Kidney capillary endothelial cell (primary cell): ENCODE measurements at places on chromosomes 5 and 9.

DNA sequence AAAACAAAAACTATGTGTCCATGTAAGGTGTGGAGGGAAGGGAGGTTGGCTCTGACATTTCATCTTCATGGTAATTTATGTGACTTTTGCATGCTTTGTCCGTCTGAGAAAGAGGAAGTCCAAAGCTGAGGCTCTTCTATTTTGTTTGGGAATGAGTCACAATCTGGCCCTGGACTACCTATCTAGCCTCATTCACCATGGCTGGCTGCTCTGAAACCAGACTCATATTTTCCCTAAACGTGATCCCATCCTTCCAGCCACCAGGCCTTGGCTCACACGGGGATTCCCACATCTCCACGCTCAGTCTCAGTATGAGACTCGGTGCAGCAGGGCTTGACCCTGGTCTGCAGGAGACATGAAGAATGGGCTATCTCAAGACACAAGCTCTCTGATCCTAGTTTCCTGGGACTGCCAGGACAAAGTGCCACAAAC, 672.8 kb downstream of the ACTL7B start:
- peak; percentile 10 for DNase-seq

DNA sequence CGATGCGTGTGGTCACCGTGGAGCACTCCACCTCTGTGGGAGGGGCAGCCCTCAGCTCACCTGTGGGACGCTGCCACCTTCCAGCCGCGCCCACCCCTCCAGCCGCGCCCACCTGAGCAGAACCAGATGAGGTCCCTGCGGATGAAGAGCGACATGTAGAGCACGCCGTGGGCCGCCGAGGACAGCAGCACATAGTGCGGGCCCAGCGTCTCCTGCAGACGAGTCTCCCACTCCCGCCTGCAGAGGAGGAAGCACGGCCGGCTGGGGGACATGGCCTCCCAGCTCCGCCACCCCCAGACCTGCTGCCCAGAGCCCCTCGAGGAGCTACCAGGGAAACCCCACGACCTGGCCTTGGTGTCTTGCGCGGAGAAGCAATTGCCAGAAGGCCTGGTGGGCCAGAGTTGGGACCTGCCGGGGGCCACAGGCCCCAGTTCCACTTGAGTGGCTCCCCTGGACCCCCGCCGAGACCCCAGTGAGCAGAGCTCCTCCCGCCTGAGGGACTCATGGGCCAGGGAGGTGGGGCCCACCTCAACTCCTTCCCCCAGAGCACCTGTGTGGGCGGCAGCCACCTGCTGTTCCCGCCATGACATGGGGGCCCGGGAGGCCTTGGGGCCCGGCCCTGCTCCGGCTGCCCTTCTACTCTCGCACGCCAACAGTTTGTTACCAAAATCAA, 6.5 kb downstream of the INPP5E start:
- DNase-seq, result no peak

DNA sequence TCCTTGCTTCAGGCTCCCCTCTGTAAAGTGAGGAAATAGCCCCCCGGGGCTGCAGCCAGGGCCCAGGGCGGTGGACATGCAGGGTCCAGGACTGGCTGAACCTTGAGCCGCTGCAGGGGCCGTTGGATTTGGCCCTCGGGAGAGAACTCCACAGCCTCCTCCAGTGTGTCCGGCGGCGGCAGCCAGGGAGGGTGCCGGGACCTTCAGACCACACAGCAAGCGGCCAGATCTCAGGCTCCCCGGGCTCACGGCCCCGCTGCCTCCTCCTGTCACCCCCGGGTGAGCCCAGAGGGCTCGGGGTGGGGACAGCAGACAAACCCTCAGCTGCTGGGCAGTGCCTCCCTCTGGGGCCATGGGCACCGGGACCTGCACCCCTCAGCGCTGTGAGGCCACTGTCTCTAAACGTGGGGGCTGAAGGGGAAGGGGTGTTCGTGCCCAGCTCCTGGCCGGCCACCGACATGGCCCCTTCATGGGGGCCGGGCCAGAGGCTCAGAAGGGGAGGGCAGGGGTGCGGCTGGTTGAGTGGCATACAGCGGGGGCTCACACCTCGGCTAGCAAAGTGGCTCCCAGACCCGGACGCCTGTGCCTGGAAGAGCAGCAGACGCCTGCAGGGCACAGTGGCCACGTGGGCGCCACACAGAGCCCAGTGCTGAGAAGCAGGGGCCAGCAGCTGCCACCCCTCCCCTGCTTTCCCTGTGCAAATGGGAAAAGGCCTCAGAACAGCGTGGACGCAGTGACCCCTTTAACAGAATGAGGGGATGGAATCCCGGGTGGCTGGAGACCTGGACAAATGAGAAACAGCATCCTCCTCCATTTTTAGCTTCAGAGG, 19.7 kb downstream of the SLC9A3 start:
- DNase-seq, result no peak

GRCh38 chr5:171420431-171421241, 1.2 kb downstream of the FGF18 start:
- DNase-seq, result no peak
